ENCODE measurements at places on chromosomes 16 and 17. TPM values are rescaled to one million over a fixed set of nuclear protein-coding genes. Genes with fewer than 3 reads are reported as not detected.

Gene ARSG
- total RNA-seq = 12.5 TPM

Gene AHSP
- not detected for total RNA-seq

Gene HOXB7
- total RNA-seq = 1.7 TPM

GRCh38 chr17:44927696-44928095 lies 12.4 kb upstream of the GFAP start:
- no peak for DNase-seq

DNA sequence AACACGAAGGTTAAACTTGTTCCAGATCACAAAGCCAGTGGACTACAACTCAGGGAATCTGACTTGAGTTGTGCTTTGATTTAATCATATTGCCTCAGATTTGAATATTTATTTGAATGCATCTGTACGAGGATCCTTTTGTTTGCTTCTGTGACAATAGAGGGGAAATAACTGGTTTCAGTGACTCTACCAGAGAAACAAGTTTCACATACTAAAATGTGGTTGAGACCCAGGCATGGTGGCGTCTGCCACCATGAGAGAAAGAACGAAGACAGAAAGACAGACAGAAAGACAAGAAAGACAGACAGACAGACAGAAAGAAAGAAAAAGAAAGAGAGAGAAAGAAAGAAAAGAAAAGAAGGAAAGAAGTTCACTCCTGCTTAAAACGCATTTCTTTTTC lies 24.0 kb downstream of the YWHAE start:
- no peak for DNase-seq

- peak; percentile 25 for DNase-seq
These were observed at the start of gene AHSP for GRCh38 chr16:31527734-31528274. Gene AHSP, plus strand, starts transcription at chr16:31527900. Its CDS starts 240 bp downstream, at chr16:31528140.

GRCh38 chr16:10362077-10362863 lies 23.6 kb upstream of the ATF7IP2 start:
- DNase-seq = no peak

DNA sequence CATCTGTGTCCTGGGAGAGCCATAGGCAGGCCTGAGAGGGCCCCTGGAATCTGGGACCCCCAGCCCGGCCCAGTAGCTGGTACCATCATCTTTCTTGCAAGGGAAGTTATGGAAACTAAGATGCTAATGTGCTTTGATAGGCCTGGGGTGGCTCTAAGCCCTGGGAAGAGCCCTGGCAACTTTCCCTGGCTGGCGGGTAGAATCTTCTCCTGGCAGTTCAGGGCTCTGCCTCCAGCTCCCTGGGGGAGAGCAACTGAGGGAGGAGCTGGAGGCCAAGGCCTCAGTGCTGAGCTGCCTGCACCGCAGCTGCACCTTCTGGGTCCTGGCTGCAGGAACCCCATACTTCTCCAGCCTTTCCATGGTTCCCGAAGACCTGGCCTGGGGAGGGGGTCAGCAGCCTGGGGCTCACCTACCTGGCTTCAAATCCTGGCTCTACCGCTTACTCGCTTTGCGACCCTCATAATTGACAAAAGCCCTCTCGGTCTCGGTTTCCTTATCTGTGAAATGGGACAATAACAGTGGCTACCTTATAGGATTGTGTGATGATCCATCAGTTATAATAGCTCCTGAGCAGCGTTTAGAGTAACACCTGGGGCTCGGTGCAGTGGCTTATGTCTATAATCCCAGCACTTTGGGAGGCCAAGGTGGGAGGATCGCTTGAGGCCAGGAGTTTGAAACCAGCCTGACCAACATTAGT lies 333.7 kb downstream of the SEC14L1 start:
- DNase-seq = no peak

- no peak for DNase-seq
These were observed 67.2 kb upstream of the GNG13 start for GRCh38 chr16:867421-868385.

- no peak for DNase-seq
These were observed 94.9 kb upstream of the GOT2 start for GRCh38 chr16:58828901-58829545.

- DNase-seq = no peak
These were observed 18.5 kb downstream of the TBKBP1 start for GRCh38 chr17:47712330-47713023.

- peak; percentile 45 for DNase-seq
These were observed 588.7 kb downstream of the CDH13 start for GRCh38 chr16:83215406-83216001.

DNA sequence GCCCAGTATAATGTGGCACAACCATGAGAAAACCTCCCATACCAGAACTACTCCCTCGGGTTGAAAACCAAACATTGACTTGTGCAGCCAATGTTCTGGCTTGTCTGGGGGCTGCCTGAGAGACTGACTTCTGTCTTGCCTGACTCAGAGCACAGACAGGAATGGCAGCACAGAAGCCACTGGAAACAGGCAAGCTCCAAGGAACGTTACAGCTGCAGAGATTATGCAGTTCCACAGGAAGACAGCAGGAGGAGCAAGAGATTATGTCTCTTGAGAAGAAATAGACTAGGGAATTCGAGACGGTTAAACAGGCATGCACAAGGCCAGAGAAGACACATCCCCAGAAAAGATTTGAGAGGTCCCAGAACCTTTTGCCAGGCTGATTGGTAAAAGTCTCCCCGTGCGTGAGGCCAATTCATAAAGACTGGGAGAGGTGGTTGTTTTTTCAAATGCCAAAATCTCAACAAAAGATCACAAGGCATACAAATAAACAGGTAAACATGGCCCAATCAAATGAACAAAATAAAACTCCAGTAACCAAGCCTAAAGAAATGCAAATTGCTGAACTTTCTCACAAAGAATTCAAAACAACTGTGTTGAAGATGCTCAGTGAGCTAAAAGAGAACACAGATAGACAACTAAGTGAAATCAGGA lies 90.6 kb upstream of the CDH5 start:
- DNase-seq = peak; percentile 39

DNA sequence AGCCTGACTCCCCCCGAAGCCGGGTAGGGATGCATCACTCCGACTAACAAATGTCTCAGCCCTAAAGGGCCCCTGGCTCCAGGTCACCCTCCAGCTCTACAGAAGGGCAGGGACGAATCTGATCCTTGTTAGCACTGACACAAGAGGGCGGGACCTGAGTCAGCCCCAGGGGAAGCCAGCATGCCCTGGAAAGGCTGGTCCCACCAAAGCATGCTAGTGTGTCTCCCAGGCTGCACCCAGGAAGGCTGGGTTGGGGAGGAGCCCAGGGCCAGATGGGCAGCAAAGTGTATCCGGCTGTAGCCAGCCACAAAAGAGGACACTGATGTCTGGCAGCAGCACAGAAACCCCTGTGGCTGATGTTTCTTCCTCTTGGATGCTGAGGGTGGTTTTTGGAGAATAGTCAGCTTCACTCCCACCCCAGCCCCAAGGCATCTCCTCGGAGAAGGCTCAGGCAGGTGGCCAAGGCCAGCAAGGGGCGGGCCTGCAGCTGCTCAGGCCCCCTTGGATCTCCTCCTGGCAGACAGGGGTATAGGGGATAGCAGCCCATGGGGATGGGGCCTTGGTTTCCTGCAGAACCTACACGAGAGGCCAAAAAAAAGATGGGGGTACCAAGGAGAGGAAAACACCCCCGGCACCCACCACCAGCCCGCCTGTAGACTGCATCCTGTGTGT lies 11.0 kb downstream of the NATD1 start:
- DNase-seq = no peak

DNA sequence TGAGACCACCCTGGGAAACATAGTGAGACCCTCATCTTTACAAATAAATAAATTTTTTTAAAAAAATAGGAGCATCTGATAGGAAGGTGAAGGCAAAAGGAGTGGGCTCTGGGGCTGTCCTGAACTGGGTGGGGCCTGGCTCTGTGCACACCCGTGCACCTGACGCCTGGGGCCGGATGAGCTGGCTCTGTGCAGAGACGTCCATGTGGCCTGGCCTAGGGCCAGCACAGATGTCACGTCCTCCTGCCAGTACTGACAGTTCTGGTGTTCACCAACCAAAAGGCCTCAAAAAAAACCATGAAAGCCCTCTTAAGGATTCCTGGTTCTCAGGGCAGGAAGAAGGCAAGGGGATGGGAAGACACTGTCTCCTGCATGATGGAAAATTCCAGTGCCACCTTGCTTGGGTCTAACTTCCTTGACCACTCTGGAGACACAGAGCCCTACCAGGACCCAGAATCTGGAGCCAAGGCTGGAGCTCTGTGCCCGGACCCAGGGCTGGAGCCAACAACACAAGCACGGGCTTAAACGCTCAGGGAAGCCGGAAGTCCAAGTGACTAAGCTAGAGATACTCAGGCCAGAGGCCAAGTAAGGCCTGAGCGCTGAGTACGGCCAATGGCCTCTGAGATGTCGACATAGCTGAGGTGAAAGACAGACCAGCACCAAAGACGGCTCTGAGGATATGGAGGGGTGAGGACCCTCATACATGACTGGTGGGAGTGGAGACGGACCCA lies 32.9 kb downstream of the COPRS start:
- DNase-seq = no peak

DNA sequence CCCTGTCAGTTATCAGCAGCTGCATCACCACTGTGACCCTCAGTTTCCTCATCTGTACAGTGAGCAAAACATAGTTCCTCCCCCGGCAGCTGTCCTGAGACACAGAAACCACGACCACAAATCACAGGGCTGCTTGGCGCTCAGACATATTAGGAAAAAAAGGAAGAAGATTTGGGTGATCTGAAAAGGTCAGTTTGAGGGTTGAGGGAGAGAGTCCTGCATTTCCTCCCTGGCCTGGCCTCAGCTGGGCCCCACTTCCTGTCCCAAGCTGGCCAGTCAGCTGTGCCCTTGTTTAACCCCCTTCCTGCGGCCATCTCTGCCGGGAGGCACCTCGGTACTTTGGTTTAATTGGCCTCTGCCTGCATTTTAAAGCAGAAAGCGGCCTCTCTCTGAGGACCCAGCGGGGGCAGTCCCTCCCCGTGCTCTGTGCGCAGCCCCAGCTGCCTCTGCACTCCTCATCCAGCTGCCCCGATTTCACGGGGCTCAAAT lies 24.0 kb upstream of the CIBAR2 start:
- DNase-seq = no peak

DNA sequence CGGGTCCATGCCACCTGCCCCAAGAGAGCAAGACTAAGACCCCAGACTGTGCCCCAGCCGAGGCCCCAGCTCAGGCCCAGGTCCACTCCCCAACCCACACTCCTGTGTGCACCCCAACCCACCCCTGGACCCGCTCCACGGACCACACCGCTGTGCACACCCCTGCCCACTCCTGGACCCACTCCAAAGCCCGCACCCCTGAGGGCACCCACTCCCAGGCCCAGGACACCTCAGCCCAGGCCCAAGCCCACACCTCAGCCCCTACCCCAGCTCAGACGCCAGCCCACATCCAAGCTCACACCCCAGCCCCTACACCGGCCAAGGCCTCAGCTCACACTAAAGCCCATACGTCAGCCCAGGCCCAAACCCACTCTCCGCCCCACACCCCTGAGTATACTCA lies 1.1 kb downstream of the SPEM3 start:
- DNase-seq = no peak

DNA sequence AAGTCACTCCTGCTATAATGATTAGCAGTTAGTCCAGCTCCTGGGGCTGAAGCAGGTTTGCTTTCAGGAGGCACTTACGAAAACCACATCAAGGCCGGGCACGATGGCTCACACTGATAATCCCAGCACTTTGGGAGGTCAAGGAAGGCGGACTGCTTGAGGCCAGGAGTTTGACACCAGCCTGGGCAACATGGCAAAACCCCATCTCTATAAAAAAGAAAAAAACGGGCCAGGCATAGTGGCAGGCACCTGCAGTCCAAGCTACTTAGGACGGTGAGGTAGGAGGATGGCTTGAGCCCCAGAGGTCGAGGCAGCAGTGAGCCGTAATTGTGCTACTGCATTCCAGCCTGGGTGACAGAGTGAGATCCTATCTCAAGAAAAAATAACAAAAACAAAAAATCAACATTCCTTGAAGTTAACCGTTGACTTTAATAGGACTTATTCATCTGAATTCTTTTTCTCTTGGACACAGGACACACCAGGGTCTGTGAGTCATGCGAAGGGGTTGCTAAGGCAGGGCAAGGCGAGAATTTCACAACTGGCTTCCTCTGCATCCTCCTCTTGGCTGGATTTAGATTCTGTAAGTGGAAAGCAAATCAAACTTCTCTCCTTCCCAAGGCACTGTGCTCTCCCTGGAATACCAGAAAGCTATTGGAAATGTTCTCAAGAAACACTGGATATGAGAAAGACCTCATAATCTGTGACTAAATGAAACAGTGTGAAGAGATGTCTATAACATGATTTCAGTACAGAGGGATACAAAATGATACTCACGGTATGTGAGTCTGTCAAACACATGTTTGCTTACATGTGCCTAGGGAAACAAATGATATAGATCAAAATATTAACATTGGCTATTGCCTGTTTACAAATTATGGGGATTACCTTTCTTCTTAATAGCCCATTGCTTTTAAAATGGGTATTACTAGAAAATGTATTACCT lies 99.5 kb downstream of the SYCE1L start:
- no peak for DNase-seq
